ENCODE measurements at places on chromosomes 5 and 9. TPM values are rescaled to one million over a fixed set of nuclear protein-coding genes. Genes with fewer than 3 reads are reported as not detected.
A peak's percentile ranks its signal among the peaks of the same experiment; 100 is the strongest.

DNA sequence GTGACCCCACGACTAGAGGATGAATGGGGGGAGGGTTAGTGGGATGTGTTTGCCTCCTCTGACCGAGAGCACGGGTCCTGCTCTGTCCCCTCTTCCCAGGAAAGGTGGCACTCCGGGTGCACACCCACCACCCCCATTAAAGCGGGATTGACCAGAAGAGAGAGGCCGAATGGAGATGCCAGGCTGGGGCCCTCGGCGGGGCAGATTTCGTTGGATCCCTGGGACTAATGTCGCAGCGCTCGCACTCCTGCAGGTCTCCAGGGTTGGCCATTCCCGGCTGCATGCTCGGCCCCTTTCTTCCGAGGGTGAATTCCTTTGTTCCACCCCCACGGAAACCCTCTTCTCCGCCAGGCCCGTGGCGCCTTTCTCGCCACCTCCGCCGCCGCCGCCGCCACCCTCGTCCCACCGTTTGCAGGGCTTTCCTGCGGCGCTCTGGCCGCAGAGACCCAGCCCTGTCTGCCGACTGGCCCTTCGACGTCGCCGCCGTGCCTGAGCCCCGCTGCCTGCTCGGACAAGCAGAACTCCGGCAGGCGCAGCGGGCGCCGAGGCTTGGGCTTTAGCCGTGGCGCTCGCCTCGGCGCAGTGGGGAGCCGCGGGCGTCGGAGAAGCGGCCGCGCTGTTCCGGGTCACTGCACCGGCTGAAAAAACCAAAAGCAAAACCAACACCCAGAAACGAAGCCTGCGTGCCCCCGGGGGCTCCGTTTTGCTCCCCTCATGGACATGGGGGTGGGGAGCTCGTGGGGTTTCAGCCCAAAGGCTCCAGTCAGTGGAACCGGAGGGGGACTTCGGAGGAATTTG is 11.8 kb downstream of the LMX1B start:
- no peaks in the 10 kb centered on the region for H3K36me3 ChIP-seq
- no peaks in the 10 kb centered on the region for H3K4me1 ChIP-seq
- no peak overlapping the region for H3K27ac ChIP-seq
- H3K4me3 ChIP-seq = no peak overlapping the region
- DNase-seq = no peak

DNA sequence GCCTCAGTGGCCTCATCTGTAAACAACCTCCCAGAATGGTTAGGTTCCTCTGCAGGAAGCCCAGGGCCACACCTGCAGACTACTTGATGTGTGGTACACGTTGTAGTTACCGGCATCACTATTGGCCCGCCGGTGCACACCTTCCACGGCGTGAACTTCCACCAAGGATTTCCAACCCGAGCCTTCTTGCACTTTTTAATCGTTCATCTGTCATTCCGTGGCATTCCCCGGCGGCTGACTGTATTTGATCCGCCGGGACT is 5.3 kb upstream of the TRIM41 start:
- peaks cover 28% of the 10 kb centered on the region for H3K27me3 ChIP-seq
- H3K4me1 ChIP-seq = peaks cover 27% of the 10 kb centered on the region
- peak overlapping the region; percentile 86 for H3K4me3 ChIP-seq

DNA sequence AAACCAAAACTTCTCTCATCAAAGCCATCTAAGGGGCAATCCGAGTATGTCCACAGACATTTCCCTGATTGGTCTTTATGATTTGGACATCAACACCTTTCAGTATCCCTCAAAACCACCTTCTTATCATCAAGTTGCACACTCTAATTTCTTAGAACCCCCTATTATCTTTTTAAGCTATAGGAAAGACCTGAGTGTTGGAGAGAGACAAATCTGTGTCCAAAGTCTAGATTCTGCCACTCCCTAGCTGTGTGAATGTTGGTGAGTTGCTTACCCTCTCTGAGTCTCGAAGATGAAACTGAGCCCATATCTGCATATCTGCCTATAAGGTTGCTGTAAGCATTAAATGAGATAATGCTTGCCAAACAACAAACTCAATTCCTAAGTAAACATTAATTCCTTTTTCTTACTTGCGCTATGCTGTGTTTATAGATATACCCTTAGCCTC is 159.1 kb downstream of the DOCK8 start:
- no peak for DNase-seq
- H3K27me3 ChIP-seq = peaks cover 4% of the 10 kb centered on the region
- H3K4me3 ChIP-seq = no peak overlapping the region
- H3K4me1 ChIP-seq = no peaks in the 10 kb centered on the region
- no peak overlapping the region for H3K27ac ChIP-seq
- H3K36me3 ChIP-seq = no peaks in the 10 kb centered on the region

GRCh38 chr5:173663352-173664153 is 47.1 kb upstream of the BOD1 start:
- H3K4me3 ChIP-seq = peak overlapping the region; percentile 54
- H3K27me3 ChIP-seq = no peaks in the 10 kb centered on the region
- no peak for DNase-seq
- H3K27ac ChIP-seq = peak overlapping the region; percentile 66
- H3K4me1 ChIP-seq = peaks cover 5% of the 10 kb centered on the region
- H3K36me3 ChIP-seq = no peaks in the 10 kb centered on the region

GRCh38 chr9:137674307-137674975 is 55.6 kb downstream of the EHMT1 start:
- no peak for DNase-seq
- peaks cover under 1% of the 10 kb centered on the region for H3K36me3 ChIP-seq
- H3K4me3 ChIP-seq = no peak overlapping the region
- H3K27me3 ChIP-seq = no peaks in the 10 kb centered on the region
- H3K27ac ChIP-seq = no peak overlapping the region

DNA sequence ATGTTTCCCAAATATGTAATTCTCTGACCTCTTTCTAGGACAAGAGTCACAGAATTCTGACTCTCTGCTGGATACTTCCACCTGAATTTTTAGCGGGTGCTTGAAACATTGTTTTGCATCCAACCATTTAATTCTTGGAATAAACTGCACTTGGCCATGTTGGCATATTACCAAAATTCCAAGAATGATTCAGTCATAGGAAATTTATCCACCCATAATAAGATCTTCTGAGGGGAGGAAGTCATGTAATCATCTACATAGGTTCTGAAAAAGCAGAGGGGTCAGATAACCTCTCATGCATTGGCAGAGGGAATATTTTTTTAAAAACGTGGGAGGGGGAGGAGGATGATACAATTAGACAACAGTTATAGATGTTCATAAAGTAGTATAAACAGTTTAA is 156.9 kb downstream of the PAM start:
- DNase-seq = peak; percentile 70
- H3K4me3 ChIP-seq = peak overlapping the region; percentile 79
- H3K27ac ChIP-seq = peak overlapping the region; percentile 70
- H3K36me3 ChIP-seq = peaks cover 11% of the 10 kb centered on the region
- peaks cover 2% of the 10 kb centered on the region for H3K27me3 ChIP-seq

GRCh38 chr9:115923410-115923809 is 230.2 kb upstream of the PAPPA start:
- H3K36me3 ChIP-seq = no peaks in the 10 kb centered on the region
- H3K4me1 ChIP-seq = peaks cover 47% of the 10 kb centered on the region
- H3K27ac ChIP-seq = peak overlapping the region; percentile 56
- H3K4me3 ChIP-seq = peak overlapping the region; percentile 49
- DNase-seq = no peak

DNA sequence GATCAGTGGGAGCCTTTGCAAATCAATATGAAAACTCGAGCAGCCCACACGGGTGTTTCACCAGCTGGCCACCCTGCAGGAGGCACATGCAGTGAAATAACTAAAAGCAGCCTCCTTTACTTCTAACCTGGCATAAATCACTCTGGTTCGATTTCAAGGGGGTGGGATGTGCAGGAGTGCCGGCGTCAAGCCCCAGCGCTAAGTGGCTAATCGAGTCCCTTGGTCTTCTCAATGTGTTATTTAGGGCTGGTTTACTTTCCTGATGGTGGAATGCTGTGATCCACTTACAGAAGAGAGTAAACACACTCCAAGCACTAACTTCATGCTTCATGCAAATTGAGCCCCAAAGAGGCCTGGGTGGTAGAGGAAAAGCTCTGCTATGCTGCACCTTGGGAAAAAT is 109.4 kb downstream of the TMEM174 start:
- peaks cover 4% of the 10 kb centered on the region for H3K27me3 ChIP-seq
- 0 out of 2 replicates have a peak, but pooled peaks cover under 1% of the 10 kb centered on the region for H3K36me3 ChIP-seq
- peaks cover 9% of the 10 kb centered on the region for H3K4me1 ChIP-seq
- H3K4me3 ChIP-seq = no peak overlapping the region
- no peak for DNase-seq
- no peak overlapping the region for H3K27ac ChIP-seq

The CDKN2A gene
- 57.9 TPM for total RNA-seq

The BTNL3 gene
- total RNA-seq = not detected

The NR2F1-AS1 gene
- total RNA-seq = 26.4 TPM

The DND1 gene
- 0.53 TPM for total RNA-seq
